Gastroesophageal sphincter (tissue), 4 donors: ENCODE measurements at places on chromosomes 4 and X. TPM values are rescaled to one million over a fixed set of nuclear protein-coding genes. Genes with fewer than 3 reads are reported as not detected.

The AMBN gene
- total RNA-seq: not detected

The CLDN2 gene
- not detected for total RNA-seq

The RPA4 gene
- not detected for total RNA-seq

The CXCL8 gene
- 1.9 TPM for total RNA-seq

The SHROOM4 gene
- total RNA-seq: 8.6 TPM

DNA sequence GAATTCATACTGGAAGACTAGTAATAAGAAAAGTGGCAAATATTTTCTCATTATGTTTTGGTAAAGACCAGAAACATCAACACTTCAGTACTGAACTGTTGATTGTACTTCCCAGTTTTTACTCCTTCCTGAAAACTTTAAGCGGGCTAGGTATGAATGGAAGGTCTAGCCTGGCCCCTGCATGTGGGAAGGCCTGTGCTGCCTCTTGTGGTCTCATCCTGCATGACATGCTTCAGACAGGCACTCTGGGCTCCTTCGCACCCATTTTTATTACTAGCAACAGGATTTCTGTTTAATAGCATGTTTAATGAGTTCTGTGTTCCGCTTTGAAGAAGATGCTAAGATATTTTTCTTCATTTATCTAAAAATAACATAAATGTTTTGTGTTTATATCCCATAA, 279.1 kb downstream of the ANK2 start:
- ATAC-seq: no peak

- no peak for ATAC-seq
Measured at GRCh38 chr4:117986321-117986720, 48.0 kb upstream of the NDST3 start.

DNA sequence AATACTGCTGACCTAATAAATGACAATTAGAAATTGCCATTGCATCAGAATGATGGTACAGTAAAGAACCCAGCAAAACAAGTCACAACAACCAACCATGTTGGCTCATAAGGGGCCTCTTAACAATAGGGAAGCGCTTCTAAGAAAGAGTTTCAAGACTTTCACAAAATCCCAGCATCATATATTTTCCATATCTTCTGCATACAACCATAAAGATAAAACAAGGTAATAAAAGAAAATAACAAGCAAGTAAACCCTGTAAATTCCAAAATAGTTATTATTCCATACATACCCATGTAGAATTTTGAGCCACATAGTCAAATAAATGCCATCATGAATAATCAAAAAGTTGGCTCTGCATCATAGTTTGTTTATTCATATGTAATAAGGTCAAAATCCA, 8.2 kb downstream of the SLC10A7 start:
- ATAC-seq: no peak
